ENCODE measurements at places on chromosomes 5 and 9.

DNA sequence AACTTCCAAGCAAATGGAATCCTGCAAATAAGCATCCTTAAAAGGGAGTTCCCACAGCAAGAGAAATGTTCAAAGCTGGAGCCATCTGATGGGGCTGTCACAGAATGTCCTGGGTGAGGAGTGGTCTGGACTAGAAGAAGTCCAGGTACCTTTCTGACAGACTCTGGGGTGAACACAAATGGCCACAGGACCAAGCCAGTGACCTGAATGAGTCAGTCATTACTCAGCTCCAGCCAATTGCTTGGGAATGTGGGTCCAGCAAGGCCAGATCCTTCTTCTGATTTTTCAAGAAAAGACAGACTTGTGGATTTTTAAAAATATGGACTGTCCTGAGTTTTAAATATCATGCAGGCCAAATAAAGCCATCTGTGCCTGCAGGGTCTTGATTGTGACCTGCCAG lies 30.1 kb downstream of the GALNT10 start:
- DNase-seq, result no peak

DNA sequence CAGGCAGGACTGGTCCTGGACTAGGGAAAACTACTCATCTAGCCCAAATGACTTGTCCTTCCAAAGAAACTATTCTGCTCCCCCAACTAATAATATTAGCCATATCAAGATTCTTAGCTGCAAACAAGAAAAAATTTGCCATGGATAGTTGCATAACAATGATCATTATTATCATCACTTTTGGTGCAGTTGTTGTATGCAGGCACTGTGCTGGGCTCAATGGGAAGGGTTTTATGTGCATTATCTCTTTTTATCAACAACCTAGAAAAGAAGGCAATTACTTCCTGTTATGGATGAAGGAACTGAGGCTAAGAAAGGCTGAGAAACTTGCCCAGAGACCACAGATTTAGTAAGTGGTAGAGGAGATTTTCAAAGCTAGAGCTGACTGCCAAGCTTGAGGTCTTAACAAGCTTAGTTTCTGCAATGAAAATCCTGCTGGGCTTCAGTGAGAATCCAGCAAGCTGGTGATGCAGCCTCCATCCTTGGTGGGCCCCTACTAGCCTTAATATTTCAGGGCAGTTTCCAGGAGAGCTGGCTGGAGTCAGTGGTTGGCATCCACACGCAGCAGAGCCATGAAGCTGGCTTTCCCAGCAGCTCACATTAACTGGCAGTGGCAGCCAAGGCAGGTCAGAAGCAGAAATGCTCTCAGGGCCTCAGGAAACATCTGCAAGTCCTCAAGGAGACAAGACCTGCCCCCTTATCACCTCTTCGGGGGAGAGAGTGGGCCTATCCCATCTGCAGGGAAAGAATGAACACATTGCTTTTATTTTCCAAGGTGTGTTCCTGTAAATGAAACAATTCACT lies 20.5 kb upstream of the MEGF9 start:
- DNase-seq, result no peak

GRCh38 chr5:6660688-6661087 lies 27.4 kb downstream of the SRD5A1 start:
- no peak for DNase-seq

DNA sequence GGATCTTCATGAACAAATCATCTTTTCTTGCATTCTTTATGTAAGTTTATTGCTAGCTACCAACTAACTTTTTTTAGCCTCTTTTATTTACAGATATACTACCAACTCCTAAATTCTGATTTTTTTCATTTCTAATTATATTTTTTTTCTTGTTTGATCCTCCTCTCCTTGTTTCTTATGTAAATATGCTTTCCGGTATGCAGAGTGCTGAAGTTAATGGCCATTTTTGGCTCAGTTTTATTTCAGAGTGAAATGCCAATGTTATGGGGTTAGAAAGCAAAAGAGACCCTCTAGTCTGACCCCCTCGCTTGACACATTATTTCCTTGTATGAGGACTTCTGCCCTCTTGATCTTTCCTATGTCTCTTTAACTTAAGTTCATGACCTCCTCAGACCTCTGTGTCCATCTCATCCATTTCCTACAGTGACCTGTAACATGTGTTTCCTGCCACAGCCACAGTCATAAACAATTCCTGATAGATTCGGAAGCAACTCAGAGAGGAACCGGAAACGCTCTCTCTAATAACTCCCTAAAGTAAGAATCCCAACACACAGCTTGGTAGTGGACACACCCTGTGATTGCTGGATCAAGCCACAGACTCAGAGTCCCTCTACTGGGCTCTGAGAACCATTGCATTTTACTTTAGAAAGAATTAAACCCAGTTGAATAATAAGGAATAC lies 42.9 kb upstream of the AFAP1L1 start:
- no peak for DNase-seq
